Spinal cord (tissue), 10 donors: ENCODE measurements at places on chromosomes 12 and 14. TPM values are rescaled to one million over a fixed set of nuclear protein-coding genes. Genes with fewer than 3 reads are reported as not detected.

The TMEM52B gene
- total RNA-seq, result 1.8 TPM

The LGALS3 gene
- total RNA-seq, result 42.1 TPM

The ITPR2 gene
- total RNA-seq, result 133 TPM

DNA sequence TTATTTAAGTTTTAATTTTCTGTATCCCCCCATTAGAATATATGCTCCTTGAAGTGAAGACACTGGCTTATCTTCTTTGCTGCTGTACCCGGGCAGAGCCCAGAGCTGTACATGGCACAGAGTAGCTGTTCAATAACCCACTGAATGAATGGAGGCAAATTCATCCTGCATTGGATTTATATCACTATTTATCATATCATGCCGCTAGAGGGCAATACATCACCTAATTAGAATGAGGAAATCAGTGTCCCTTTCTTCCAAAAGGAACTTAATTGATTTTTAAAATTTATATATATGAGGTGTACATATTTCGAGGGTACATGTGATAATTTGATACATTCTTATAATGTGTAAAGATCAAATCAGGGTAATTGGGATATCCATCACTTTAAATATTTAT lies 89.2 kb upstream of the TMEM260 start:
- no peaks in the 10 kb centered on the region for H3K4me1 ChIP-seq
- H3K4me3 ChIP-seq, result no peak overlapping the region
- no peaks in the 10 kb centered on the region for H3K27me3 ChIP-seq
- no peak overlapping the region for H3K27ac ChIP-seq

- H3K27ac ChIP-seq, result no peak overlapping the region
- H3K36me3 ChIP-seq, result peaks cover 3% of the 10 kb centered on the region
- DNase-seq, result no peak
These were observed 63.8 kb downstream of the FBXO33 start for GRCh38 chr14:39368261-39368959.

DNA sequence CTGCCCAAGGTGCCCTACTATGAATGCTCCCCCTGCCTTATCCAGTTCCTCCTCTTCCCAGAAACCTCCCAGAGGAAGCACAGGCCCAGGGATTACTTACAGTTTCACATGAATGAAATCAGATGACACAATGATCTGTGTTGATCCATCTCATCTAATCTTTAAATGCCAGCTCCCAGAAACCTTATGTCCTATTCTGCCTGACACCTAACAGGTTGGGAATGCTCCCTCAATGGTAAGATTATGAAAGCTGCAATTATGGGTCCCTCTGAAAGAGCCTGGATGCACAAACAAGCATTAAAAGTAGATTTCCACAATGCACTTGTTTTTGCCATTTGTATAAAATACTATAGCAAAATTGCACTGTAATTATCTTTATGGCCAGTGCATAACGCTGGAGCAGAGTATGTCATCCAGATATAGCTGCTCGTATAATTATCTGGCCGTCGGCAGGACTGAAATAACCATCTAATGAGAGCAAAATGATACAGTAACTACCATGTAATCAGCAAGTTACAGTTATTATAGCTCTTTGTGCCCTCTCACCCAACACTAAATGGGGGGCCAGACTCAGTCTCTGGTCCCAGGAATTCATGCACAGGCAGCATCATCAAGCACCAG lies 4.4 kb upstream of the ZBTB39 start:
- H3K4me3 ChIP-seq, result no peak overlapping the region
- peaks cover 5% of the 10 kb centered on the region for H3K4me1 ChIP-seq
- no peak for DNase-seq
- peaks cover 2% of the 10 kb centered on the region for H3K27me3 ChIP-seq

DNA sequence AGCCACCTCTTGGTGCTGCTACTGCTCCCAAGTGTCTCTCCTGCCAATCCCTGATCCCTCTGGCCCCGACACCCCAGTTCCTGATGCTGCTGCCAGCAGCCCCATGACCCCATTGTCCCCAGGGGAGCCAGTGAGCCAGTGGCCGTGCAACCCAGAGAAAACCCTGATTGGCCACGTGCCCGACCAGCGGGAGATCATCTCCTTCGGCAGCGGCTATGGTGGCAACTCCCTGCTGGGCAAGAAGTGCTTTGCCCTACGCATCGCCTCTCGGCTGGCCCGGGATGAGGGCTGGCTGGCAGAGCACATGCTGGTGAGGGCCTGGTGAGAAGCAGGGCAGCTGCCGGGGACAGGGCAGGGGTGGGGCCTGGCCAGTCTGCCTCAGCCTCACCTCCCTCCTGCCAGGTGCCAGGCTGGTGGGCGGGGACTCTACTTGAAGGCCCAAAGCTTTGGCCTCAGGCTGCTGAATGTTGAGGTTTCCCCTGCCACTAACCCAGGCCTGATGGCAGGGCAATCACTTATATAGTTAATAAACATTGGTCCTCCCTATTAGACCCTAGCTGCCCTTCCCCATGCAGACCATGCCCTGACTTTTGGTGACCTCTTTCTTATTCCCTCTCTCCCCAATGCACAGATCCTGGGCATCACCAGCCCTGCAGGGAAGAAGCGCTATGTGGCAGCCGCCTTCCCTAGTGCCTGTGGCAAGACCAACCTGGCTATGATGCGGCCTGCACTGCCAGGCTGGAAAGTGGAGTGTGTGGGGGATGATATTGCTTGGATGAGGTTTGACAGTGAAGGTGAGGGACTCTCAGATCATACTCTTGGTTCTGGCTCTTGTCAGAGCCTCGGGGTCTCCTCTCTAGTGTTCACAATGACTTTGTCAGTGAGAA lies 5.1 kb downstream of the PCK2 start:
- H3K27me3 ChIP-seq, result no peaks in the 10 kb centered on the region
- H3K27ac ChIP-seq, result no peak overlapping the region
- no peak overlapping the region for H3K4me3 ChIP-seq
- H3K4me1 ChIP-seq, result peaks cover 21% of the 10 kb centered on the region

- H3K27ac ChIP-seq, result no peak overlapping the region
- no peaks in the 10 kb centered on the region for H3K4me1 ChIP-seq
- H3K4me3 ChIP-seq, result no peak overlapping the region
- DNase-seq, result no peak
- no peaks in the 10 kb centered on the region for H3K27me3 ChIP-seq
These were observed 119.2 kb downstream of the GALC start for GRCh38 chr14:87873741-87874140.
